ENCODE measurements at places on chromosomes 2 and 18. TPM values are rescaled to one million over a fixed set of nuclear protein-coding genes. Genes with fewer than 3 reads are reported as not detected.

Gene LGALSL
- total RNA-seq, result 18.5 TPM

Gene FEZ2
- total RNA-seq, result 59.4 TPM

DNA sequence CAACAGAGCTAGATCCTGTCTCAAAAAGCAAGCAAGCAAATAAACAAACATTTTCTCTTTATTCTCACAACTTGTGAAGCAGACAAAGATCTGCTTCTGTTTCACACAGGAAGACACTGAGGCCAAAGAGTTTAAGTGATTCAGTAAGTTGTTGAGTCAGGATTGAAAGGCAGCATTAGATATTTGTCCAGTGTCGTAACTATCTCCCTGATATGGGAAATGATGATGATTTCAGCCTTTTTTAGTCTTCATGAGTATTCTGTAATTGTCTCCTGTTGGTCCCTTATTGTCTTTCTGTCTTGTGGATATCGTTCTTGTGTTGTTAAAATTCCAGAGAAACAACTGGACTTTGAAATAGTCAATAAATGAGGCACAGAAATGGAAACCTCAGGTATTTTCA lies 59.6 kb downstream of the GATA6 start:
- no peaks in the 10 kb centered on the region for H3K36me3 ChIP-seq
- H3K4me3 ChIP-seq, result no peak overlapping the region
- no peaks in the 10 kb centered on the region for H3K27me3 ChIP-seq
- no peak overlapping the region for H3K27ac ChIP-seq

GRCh38 chr18:34128436-34128835 lies 96.3 kb downstream of the NOL4 start:
- no peaks in the 10 kb centered on the region for H3K36me3 ChIP-seq
- no peak for DNase-seq
- no peaks in the 10 kb centered on the region for H3K27me3 ChIP-seq
- H3K4me1 ChIP-seq, result no peaks in the 10 kb centered on the region
- no peak overlapping the region for H3K4me3 ChIP-seq
- H3K27ac ChIP-seq, result no peak overlapping the region

Gene ZSWIM2
- not detected for total RNA-seq

GRCh38 chr2:124915567-124915966 lies 890.5 kb downstream of the CNTNAP5 start:
- no peak for DNase-seq
- no peaks in the 10 kb centered on the region for H3K36me3 ChIP-seq
- no peak overlapping the region for H3K4me3 ChIP-seq
- no peaks in the 10 kb centered on the region for H3K27me3 ChIP-seq
- no peaks in the 10 kb centered on the region for H3K4me1 ChIP-seq

DNA sequence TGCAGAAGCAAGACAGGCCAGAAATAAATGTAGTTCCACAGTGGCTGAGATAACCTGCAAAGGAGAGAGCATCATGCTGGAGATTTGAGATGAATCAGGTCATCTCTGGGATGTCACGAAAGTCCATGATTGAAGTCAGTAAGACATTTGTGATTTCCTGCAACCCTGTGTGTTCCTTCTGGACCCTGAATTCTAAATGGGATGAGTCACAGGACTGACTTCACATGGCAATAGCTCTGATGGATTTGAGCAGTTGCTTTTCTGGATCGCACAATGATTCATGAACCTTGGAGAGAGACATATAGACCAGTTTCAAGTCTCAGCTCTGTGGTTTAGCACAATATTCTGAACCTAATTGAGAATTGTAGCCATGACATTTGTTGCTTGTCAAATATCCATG lies 102.9 kb downstream of the TSN start:
- H3K36me3 ChIP-seq, result no peaks in the 10 kb centered on the region
- no peak overlapping the region for H3K27ac ChIP-seq
- H3K27me3 ChIP-seq, result peaks cover 2% of the 10 kb centered on the region
- no peak overlapping the region for H3K4me3 ChIP-seq

All from aorta (tissue), 5 donors.